Left lobe of liver (tissue), 2 donors: ENCODE measurements at places on chromosomes 3 and 15. TPM values are rescaled to one million over a fixed set of nuclear protein-coding genes. Genes with fewer than 3 reads are reported as not detected.

SPTSSB gene
- 0.18 TPM for total RNA-seq

DNA sequence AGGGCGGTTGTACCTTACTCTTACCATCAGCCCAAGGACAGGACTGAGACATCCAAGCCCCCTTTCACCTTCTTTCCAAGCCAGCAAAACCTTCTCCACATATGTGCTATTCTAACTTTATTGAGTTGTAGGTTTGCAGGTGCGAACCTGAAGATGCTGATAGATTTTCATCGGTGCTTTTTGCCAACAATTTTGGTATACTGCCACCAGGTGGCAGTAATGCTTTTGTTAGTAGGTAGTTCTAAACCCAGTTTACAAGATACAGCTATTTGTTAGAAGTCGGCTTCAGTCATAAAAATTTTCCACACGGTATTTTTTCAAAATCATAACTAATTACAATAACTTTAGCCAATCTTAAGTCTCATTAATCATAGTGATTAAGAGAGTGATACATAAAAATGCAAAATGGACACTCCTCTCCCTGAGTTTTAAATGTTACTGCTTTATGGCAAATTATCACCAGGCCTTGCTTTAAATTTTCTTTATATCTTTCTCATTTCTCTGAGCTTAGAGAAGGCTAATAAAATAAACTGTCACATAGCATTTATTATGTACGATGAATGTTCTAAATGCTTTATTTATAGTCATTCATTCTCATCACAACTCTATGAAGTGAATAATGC lies 636 bp downstream of the TBC1D21 start:
- DNase-seq, result peak; percentile 37

- DNase-seq, result no peak
Measured at GRCh38 chr15:94273826-94274225, 42.5 kb downstream of the MCTP2 start.

- no peak for DNase-seq
Measured at GRCh38 chr3:77506384-77506783, 466.5 kb downstream of the ROBO2 start.

DNA sequence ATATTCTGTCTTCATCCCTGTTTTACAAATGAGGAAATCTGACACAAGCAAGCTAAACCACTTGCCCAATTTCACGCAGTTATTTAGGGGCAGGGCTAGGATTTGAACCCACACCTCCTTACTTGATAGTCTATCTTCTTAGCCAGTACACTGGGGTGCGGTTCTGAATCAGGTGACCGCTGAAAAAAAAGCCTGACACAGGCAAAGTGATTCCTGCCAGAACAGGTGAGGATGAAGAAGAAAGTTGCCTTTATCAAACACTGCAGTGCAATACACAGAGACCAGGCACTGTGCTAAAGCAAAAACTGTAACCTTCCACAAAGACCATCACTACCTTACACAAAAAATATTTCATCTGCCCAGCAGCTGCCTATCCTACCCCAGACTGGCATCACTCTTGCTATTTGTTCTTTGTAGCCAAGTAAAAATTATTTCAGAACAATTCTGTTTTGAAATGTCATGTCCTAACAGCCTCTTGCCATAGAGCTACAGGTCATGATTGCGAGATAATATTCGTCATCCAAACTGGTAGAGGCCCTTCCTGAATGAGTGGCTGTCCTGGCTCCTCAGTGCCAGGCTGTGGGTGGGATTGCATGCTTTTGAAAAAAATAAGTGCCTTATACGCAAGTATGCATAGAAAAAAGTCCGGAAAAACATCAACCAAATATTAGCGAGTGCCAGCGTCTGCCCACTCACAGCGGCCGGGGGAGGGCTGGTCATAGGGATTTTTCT lies 142.3 kb upstream of the TPM1 start:
- DNase-seq, result no peak

GRCh38 chr3:47299381-47300318 lies 16.9 kb downstream of the KLHL18 start:
- peak; percentile 28 for DNase-seq

GRCh38 chr3:167094632-167095031 lies 285.5 kb downstream of the ZBBX start:
- DNase-seq, result no peak

HDDC3 gene
- total RNA-seq, result 9.0 TPM

DNA sequence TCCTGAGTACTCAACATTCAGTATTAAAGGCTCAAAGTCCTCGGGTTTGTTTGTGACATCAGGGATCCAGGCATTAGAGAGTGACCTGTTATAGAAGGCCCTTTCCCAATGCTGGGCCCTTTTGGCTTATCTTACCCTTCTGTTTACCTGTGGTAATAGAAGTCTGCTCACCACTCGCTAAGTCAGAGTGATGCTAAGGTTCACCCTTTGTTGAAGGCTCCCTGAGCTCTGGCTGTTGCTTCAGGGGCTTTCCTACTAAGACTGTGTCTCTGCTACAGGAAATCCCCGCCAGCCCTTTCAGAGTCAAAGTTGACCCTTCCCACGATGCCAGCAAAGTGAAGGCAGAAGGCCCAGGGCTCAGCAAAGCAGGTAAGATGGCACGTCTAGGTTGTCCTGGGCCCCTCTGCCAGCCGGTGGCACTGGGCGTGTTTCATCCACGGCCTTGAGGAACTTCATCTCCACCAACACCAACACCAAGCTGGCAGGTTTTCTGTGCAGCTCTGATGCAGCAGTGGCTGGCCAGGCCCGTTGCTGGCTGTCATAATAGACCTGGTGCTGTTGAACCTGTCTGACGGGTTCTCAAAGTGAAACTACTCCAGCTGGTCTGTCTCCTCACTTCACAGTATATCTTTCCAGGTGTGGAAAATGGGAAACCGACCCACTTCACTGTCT lies 99.1 kb downstream of the DNASE1L3 start:
- peak; percentile 72 for DNase-seq

DNA sequence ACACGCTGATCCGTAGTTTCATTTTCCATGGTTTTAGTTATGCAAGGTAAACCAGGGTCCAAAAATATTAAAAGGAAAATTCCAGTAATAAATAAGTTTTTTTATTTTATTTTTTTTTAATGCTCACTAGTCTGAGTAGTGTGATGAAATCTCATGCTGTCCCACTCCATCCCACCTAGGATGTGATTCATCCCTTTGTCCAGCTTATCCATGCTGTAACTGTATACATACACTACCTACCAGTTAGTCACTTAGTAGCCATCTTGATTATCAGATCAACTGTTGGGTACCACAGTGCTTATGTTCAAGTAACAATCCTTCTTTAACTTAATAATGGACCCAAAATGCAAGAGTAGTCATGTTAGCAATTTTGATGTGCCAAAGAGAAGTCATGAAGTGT lies 75.2 kb downstream of the ESYT3 start:
- no peak for DNase-seq

GRCh38 chr3:36514171-36514570 lies 133.9 kb downstream of the STAC start:
- no peak for DNase-seq

DNA sequence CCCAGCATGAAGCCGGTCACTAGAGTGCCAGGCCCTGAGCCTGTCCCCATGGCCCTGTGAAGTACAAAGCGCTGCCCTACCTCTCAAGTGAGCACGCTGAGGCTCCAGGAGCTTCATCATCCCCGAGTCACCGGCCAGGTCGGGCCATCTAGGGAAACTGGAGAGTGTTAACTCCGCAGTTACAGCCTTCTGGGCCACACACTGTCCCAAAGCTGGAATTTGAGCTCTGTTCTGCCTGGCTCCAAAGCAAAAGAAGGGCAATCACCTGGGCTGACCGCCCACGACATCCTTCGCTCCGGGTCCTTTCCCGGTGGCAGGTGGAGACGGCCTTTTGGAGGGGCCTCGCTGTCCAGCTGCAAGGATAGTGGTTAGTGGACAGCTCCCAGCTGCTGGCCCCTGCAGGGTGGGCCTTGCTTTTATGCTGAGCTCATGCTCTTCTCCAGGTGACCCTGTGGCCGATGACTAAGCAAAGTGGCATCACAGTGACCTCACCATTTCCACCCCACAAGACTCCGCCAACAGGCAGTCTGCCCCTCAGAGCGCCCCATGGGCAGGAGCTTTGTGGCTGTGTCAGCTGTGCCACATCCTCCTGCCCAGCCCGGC lies 3.5 kb upstream of the MUC4 start:
- DNase-seq, result no peak

- no peak for DNase-seq
Measured at GRCh38 chr3:187807086-187807862, 62.0 kb upstream of the BCL6 start.

- no peak for DNase-seq
Measured at GRCh38 chr3:188179006-188179966, 25.3 kb downstream of the LPP start.

DNA sequence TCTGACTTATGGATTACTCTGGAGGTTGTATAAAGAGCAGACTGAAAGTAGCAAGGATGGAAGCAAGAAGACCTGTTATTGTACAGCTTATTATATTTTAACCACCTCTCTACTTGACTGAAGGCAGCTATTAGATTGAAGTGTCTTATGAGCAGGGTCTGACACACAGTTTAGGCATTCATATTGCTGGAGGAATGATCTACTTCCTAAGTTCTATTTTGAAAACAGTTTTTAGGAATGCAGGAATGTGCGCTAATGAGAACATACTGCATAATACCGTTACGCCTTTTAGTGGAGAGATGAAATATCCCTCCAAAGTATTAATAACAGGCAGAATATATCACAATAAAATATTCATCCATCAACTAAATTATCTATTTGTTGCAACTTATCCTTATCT lies 193.3 kb downstream of the ISL2 start:
- no peak for DNase-seq

B2M gene
- total RNA-seq, result 809 TPM

DNA sequence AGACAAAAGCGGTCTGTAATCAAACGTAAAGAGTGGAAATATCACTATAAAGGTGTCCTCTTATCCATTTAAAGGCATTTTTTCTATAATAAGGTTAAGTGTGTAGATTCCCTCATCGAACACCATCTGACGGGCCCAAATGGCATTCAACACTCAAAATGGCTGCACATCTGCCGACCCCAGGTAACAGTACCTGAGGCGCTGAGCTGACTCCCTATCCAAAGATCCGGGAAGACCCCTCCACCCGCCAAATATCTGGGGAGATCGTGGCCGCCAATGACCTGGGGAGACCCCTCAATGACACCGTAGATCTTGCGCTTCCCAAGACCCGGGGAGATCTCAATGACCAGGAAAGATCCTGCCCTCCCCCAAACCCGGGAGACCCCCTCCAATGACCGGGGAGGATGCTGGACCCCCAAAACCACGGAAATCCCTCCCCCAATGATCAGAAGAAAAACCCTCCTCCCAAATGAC lies 476 bp downstream of the IP6K2 start:
- no peak for DNase-seq

DNA sequence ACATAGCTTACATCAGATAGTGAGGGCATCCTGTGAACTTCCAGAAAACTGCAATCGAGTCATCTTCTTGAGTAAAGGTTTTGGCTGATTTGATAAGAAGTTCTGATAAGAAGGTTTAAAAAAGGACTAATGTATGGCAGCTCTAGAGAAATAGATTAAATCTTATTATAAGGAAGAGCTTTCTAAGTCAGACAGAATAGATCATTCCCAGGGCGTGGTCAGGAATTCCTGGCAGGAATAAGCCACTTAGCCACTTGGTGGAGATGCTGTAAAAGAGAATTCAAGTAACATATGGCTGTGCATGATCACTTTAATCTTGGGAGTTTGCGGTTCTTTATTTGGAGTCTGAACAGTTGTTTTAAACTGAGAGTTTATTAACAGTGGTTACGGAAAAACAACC lies 17.4 kb downstream of the PGBD4 start:
- no peak for DNase-seq

DNA sequence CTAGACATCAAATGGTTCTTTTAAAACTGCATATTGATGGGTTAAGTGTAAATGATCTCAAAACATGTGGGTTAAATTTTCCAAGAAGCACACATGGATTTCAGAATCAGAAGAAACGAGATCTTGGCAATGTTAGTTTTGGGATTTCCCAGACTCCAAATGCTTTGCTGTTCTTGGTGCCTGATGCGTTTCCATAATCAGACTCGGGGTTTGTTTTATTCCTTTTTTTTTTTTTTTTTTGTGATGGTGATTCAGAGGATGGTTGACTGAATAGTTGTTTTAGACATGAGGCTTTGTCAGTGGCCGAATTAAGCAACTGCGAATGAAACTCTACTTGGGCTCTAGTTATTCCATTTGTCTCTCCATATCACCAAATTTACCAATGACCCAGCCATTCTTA lies 52.2 kb upstream of the FAM98B start:
- DNase-seq, result no peak

- DNase-seq, result no peak
Measured at GRCh38 chr3:108035751-108036150, 55.1 kb downstream of the CD47 start.

DNA sequence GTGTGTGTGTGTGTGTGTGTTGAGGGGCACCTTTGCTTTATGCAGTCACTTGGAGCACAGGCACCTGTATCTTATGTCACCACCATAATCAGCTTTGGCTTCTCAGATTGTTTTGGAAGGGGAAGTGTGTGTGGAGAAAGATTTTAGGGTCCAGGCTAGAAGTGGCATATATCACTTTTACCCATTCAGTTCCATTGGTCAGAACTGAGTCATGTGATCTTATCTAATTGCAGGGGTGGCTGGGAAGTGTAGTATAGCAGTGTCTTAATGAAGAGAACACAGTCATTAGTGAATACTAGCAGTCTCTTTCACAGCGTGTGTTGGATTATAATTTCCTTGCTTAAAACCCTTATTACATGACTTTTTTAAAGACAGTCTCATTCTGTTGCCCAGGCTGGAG lies 20.6 kb downstream of the NCK1 start:
- DNase-seq, result no peak

NR2F2 gene
- 37.0 TPM for total RNA-seq

GRCh38 chr3:126474498-126475412 lies 936 bp downstream of the ZXDC start:
- DNase-seq, result no peak

GRCh38 chr3:60577601-60578000 lies 673.7 kb downstream of the FHIT start:
- no peak for DNase-seq

- no peak for DNase-seq
Measured at GRCh38 chr3:121477589-121477988, 68.2 kb downstream of the POLQ start.

SHC4 gene
- 0.15 TPM for total RNA-seq

GRCh38 chr3:181955566-181955965 lies 243.8 kb downstream of the SOX2 start:
- DNase-seq, result no peak
